ENCODE measurements at places on chromosomes 1 and 21.

DNA sequence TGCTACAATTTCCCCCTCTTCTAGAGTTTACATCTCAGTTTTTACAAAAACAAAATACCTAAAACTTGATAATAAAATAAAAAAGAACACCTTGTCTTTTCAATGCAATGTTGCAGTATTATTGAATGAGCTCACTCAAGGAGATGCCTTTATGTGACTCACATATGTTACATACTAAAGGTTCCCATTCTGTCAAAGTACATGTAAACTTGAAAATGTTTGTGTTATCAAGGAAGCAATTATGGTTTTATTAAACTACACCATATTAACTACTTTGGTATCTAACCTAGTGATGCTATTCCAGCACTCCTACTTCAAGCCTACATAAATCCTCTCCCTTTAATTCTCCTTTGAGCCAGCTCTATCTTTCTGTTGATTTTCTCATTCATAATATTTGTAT, 658.3 kb downstream of the PTPRC start:
- no peak for DNase-seq

DNA sequence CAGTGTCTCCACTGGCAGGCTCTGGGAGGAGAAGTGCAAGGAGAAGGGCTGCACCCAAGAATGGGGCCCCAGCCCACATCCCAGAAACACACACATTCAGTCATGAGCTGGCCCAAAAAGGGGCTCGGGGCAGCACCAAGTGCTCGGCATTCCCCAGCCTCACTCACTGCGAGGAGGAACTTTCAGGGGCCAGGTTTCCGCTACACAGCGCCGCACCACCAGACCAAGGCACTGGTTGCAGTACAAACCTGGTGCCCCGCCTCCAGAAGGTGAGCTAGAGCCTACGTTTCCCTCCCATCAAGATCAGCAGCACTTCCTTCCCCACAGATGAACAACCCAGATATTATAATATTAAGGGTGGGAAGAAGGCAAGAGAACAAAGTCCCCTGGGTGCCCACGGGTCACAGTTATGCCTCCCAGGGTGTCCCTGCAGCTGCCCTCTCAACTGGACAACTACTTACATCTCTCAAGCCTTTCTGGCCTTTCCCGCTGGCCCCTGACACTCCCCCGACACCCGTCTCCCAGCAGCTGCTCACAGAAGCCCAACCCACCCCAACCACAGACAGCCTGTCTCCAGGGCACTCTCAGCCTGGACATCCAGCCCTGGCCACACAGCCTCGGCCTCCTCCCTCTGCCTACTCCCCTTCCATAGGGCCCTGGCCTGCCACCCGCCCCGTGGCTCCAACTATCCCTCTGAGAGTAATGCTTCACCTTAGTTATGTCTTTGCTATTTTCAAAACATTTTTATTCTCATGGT, 3.8 kb downstream of the PBXIP1 start:
- peak; percentile 82 for DNase-seq

DNA sequence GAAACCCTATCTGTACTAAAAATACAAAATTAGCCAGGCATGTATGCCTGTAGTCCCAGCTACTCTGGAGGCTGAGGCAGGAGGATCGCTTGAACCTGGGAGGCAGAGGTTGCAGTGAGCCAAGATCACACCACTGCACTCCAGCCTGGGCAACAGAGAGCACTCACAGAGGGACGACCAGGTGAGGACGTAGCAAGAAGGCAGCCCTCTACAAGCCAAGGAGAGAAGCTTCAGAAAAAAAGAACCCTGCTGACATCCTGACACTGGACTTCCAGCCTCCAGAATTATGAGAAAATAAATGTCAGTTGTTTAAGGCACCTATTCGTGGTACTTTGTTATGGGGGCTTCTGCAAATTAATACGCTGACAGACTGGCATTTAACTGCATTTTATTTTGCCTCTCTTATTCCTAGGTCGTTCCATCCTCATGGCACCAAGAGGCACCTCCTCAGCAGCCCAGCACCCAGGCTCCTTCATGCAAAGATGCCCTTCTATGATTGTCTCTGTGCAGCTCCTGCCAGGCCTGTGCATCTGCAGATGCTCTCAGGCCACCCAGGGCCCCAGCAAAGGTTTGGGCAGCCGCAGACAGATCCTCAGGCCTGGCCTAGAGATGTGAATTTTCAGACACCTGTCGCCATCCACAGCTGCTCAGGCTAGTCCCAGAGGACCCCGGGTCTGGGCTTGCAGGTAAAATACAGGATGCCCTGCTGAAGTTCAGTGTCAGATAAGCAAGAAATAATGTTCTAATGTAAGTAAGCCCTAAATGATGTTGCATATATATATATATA, 86.0 kb upstream of the COX20 start:
- DNase-seq = no peak

GRCh38 chr1:47835409-47835808, 161.8 kb downstream of the TRABD2B start:
- no peak for DNase-seq

DNA sequence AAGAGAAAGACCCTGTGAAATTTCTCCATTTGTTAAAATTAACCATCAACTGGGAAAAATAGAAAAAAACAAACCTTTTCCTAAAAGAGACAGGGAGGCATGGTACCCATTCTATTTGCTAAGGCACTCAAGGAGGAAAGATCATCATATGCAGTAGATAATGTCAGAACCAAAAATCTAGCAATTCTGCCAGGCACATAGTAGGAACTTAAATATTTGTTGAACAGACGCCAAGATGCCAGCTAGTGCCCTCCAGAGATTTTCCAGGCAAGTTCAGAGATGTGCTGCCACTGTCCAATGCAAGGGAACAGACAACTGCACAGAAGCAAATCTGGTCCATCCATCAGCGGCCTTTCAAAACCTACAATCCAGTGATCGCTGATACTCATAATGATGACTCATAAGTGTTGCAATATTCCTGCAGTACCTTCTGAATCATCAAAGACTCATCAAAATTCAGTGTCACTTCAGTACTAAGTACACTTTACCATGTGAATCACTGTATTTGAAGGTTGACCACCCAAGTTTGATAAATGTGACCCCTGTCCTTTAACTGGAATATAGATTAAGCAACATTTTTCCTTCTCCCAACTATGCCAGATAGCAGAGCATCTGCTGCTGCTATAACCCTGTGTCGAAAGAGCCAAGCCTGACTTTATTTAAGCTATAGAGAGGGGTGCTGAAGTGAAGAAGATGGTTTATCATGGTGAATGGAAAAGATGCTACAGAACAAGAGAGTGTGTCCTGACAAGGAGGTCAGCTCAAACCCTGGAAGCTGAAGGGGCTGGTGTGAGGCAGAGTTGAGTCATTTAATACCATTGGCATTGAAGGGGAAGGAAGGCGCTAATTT, 99.1 kb downstream of the MT1HL1 start:
- DNase-seq = no peak

DNA sequence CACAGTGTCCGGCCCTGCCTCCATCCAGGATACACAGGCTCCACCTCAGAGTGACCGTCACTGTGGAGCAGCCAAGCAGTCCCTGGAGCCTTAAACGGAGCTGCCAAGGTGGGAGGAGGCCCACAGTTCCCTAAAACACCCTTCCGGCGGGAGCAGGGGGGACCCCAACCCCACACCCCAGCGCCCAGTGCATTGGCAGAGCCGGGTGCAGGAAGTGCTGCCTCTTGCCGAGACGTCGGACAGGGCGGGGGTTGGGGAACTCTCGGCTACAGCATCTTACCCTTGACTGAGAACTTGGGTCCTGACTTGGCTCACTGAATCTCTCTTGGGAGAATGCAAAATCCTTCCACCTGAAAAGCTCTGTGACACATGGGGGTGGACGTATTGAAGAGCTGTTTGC, 38.7 kb upstream of the TMEM51 start:
- no peak for DNase-seq

- DNase-seq = no peak
Observed at GRCh38 chr1:33943978-33944377, 80.1 kb downstream of the HMGB4 start.

- no peak for DNase-seq
Observed at GRCh38 chr1:20411196-20411980, 74.6 kb downstream of the CAMK2N1 start.

- no peak for DNase-seq
Observed at GRCh38 chr1:196381544-196381943, 226.7 kb downstream of the KCNT2 start.

DNA sequence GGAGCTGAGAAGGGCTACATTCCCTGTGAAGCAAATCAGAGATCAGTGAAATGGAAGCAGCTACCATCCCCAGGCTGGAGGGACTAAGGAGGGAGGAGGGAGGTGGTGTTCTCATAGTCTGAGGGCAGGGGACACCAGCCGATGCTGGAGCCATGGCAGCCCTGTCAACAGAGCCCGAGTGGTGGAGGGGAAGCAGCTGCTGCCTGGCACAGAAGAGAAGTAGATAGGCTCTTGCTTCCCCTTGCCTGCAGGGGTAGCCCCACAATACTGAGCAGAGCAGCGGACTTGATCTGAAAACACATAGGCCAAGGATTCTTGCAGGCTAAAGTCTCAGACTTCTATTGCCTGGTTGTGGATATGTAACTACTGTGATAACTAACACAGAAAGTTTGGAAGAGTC, 255.1 kb downstream of the FGGY start:
- DNase-seq = no peak

DNA sequence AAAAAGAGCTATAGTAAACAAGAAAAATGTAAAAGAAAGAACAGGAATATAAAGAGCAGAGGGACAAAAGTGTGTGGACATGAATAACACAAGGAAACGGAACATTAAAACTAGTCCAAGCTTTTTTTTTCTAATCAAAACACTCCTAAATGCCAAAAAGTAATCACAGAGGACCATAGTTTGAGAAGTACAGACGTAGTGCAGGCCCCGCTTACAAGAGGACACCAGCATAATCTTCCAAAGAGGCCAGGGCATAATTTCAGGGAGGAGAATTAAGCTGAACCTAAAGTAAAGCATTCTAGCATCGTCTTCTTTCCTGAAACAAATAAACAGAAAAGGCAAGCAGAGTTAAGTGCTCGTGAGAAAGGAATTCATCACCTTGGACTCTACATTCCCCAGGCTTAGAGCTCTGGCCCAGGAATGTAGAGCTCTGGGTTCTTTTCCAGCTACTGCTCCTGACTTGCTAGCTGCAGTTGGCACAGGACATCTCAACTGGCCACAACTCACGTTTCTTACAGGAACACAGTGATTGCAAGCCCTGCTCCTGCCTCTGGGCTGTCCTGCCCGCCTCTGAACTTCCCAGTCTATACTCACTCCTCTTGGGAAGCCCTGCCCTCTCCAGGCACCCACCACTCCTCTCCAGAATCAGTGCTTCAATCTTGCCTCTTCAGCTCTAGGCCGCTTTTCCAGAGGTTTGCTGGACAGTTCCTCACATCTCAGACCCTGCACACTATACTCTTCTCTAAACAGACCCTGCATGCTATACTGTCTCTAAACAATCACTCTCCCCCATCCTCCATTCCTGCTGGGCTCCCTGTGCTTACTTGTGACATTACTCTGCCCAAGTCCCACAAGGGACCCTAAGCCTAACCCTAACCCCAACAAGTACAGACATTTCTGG, 9.8 kb downstream of the RGS8 start:
- no peak for DNase-seq

DNA sequence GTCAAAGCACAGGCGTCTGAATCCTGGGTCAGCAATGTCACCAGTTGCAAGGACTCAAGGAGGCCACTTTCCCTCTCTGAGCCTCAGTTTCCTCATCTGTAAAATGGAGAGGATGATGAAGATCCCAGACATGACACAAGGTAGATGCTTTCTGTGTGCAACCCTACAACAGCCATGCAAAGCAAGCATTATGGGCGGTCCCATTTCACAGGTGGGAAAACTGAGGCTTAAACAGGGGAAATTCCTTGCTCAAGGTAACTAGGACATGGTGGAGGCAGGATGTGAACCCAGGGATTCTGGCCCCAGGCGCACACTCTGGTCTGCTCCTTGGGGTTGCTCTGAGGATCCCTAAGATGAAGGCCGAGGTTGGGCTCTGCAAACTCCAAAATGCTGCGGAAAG, 311.0 kb downstream of the PTPRU start:
- no peak for DNase-seq

GRCh38 chr1:36467027-36467410, 2.8 kb upstream of the MRPS15 start:
- no peak for DNase-seq

GRCh38 chr1:248748211-248748610, 7.3 kb downstream of the LYPD8 start:
- DNase-seq = no peak

GRCh38 chr1:51115714-51116404, 13.8 kb downstream of the C1orf185 start:
- DNase-seq = no peak

- DNase-seq = no peak
Observed at GRCh38 chr1:220347654-220348175, 75.5 kb upstream of the RAB3GAP2 start.

DNA sequence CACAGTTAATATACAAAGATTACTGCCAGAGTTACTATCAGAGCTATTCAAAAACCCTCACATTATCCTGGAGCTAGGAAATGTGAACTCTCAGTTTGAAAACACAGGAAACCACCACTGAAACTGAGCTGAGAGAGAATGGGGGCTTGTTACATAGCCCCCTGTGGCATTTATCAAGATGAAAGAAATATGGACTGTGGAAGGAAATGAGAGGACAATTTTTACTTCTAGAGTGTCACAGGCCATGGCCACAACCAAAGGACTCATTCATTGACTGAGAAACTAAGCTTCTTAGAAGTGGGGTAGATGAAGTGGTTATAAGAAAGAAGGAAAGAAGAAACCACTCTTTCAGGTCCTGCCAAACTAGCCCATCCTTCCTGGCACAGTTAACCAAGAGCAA, 25.3 kb downstream of the DSTYK start:
- DNase-seq = no peak

DNA sequence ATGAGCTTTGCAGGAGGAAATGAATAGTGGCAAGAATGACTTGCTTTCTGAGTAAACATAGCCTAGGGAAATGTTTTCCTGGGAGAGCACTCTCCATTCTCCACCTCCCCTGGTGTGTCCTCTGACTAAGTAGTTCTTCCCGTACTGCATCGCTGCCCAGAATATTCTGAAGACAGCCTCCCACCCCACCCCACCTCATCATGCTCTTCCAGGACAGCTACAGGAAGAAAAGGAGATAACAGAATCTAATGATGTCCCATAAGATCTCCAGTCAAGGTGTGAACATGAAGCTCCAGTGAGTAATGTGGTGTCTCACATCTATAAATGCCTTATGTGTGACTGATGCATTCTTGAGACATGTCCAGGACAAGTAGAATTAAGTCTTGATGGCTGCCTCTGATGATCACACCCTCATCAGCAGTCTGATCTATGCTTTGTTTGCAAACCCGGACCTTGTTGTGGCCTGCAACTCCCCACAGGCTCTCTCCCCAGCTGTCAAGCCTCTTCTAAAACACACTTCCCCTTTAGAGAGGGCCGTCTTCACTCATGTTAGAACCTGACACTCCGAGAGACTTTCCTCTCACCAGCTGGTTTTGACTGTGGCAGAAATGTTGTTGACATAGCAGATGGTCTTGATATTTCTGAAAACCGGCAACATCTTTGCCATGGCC, 183.0 kb downstream of the CYYR1 start:
- DNase-seq = no peak

- no peak for DNase-seq
Observed at GRCh38 chr1:234771642-234772344, 161.8 kb upstream of the IRF2BP2 start.

GRCh38 chr1:26961826-26962225, 1.6 kb upstream of the KDF1 start:
- no peak for DNase-seq

GRCh38 chr1:37653906-37654305, 19.2 kb upstream of the RSPO1 start:
- DNase-seq = no peak

GRCh38 chr1:42206164-42206563, 41.6 kb upstream of the GUCA2A start:
- DNase-seq = no peak
